Tibial artery (tissue), 4 donors: ENCODE measurements at places on chromosomes 11 and 22.
A peak's percentile ranks its signal among the peaks of the same experiment; 100 is the strongest.

DNA sequence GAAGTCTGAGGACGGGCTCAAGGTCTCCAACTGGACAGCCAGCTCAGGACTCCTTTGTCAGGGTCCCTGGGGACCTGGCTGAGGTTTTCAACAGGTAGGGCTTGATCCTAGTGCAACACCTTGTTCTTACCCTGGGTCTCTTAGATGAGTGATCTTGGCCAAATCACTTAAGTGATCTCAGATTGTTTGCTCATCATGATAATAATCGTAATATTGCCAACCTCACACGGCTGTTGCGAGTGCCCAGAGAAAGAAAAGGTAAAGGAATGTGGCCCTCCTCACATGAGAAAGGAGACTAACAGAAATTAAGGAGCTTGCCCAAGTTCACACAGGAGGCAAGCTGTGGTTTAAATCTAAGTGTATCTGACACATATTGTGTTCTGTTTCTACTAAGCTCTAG, 28.5 kb downstream of the POU2AF3 start:
- DNase-seq, result no peak

- DNase-seq, result no peak
Measured at GRCh38 chr22:35128637-35129036, 62.7 kb downstream of the ISX start.

GRCh38 chr11:69189059-69189458, 33.3 kb downstream of the SMIM38 start:
- no peak for DNase-seq

- DNase-seq, result no peak
Measured at GRCh38 chr11:75597636-75598035, 35.6 kb downstream of the SERPINH1 start.

DNA sequence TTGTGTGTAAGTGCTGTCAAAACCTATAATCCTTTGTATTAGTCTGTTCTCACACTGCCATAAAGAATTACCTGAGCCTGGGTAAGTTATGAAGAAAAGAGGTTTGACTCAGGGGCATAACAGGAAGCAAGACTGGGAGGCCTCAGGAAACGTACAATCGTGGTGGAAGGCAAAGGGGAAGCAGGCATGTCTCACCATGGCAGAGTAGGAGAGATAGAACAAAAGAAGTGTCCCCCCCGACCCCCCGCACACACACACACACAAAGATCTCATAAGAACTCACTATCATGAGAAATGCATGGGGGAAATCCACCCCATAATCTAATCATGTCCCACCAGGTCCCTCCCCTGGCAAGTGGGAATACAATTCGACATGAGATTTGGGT, 2.3 kb upstream of the USP28 start:
- DNase-seq, result no peak

GRCh38 chr11:107566569-107566968, 1.0 kb upstream of the ALKBH8 start:
- no peak for DNase-seq

DNA sequence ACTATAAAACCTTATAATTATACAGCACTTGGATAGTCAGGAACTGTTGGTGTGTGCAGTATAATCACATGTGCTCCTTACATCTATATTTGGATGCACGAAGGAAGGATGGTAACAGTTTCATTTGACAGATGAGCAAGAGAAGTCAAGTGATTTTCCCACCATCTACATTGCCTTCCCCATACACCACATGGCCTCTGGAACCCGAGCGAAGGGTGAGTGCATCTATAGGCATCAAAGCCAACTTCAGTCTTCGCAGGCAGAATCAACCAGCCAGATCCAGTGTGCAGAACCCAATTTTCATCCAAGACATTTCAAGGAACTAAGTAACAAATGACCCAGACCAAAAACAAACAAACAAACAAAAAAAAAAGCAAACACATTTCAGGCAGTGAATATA, 85.1 kb upstream of the BLID start:
- DNase-seq, result no peak

DNA sequence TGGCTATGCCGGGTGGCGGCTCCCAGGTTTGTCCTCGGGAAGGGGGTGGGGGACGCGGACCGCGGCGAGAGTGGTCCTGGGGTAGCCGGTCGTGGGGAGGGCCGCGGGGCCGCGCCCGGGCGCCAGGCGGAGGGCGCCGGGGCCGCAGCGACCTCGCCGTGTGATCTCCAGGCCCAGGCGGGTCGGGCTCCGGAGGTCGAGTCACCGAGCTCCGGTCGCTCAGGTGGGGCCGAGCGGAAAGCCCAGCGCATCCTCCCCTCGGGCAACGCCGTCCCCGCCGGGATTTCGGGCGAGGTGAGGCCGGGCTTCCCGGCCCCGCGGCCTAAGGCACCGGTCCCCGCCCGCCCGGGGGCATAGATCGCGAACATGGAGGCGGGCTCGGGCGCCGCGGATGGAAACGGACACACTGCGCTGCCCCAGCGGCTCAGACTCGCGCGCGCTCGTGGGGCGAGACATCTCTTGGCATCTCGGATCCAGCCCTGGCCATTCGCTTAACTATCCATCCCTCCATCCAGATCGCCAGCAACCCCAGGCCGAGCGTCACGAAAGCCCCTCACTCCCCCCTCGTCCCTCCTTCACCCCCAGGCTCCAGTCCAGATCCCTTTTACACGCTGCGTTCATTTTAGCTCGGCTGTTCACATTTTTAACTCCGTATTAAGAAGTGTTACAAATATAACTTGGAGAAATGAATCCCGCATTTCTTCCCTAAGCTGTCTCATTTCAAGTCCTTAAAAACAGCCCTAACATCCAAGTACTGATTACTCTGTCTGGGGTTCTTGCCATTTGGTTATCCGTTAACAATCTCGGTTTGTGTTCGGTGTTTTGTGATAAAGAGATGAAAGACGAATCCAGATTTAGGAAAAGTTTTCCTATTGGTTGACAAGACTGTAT, 460 bp downstream of the ZC3H12C start:
- peak; percentile 77 for DNase-seq

DNA sequence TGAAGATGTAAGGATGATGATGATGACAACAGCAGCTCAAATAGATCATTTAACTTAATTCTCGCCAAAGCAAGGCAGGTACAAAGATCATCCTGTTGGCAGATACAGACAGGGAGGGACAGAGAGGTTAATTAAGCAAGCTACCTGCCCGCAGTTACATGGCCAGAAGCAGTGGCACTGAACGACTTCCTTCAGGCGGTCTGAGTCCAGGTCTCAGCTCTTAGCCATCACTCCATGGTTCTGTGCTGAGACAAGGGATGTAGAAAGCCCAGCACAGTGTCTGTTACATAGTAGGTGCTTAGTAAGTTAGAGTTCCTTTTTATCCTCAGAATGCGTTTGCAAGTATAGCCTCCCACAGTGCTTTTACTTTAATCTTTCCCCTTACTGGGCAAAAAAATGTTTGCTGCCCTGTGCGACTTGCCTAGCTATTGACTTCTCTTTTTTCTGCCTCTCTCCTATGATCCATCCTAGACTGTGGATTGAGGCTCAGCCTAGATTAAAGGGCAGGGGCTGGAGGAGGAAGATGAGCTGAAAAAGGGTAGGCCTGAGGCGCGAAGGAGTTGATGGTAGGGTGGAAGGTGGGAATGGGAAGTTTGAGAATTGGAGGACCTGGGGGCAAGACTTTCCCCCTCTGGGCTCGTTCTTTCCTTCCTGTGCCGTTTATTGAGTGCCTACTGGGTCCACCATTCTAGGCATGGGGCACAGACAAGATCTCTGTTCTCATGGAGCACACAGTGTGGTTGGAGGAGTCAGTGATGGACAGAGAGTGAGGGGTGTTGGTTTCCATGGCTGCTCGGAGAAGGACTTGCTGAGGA, 108.2 kb upstream of the OR4B1 start:
- DNase-seq, result no peak

- no peak for DNase-seq
Measured at GRCh38 chr22:41725510-41726110, 26.3 kb downstream of the MEI1 start.
